ENCODE measurements at places on chromosomes 11 and 22. TPM values are rescaled to one million over a fixed set of nuclear protein-coding genes. Genes with fewer than 3 reads are reported as not detected.

DNA sequence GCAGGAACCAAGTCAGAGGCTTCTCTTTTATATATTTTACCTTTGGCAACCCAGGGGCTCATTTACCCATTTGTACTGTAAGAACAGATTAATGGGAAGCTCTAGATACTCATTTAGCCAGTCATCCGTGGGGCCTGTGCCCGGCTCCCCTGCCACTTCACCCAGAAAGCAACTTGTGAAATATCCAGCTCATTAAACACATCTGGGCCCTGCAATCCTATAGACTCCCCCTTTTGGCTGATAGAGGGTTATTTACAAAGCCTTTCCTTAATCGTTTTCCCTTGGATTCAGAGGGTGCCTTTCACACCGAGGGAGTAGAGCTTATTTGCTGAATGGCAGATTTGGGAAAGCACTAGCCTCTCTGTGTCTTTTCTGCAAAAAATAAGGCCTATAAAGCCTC, 118.7 kb upstream of the SORL1-AS1 start:
- no peak overlapping the region for H3K4me3 ChIP-seq
- peaks cover 87% of the 10 kb centered on the region for H3K36me3 ChIP-seq
- H3K27me3 ChIP-seq, result peaks cover 4% of the 10 kb centered on the region
- H3K4me1 ChIP-seq, result peaks cover 59% of the 10 kb centered on the region
- no peak for DNase-seq

DNA sequence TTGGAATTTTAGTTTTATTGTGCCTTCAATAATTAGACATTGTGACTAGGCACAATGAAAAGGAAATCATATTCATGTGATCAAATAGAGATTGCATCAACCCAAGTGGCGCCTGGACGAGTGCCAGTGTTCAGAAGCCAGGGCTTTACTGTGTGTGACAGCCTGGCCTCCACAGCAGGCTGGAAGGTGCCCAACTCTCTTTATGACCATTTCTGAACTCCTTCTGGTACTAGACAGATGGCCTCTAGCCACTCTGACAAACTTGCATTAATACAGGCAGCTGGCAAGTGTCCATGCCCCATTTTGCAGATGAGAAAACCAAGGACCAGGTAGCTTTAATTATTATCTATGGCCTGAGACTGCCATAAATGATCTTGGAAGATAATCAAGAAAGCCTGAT, 8.3 kb upstream of the POU2AF1 start:
- H3K36me3 ChIP-seq, result no peaks in the 10 kb centered on the region
- no peak overlapping the region for H3K4me3 ChIP-seq
- no peak overlapping the region for H3K27ac ChIP-seq
- peaks cover 56% of the 10 kb centered on the region for H3K4me1 ChIP-seq
- no peak for DNase-seq

GRCh38 chr11:133318221-133318620, 214.1 kb downstream of the OPCML start:
- H3K27me3 ChIP-seq, result no peaks in the 10 kb centered on the region
- H3K36me3 ChIP-seq, result no peaks in the 10 kb centered on the region
- no peak for DNase-seq
- H3K4me3 ChIP-seq, result no peak overlapping the region
- H3K27ac ChIP-seq, result no peak overlapping the region

DNA sequence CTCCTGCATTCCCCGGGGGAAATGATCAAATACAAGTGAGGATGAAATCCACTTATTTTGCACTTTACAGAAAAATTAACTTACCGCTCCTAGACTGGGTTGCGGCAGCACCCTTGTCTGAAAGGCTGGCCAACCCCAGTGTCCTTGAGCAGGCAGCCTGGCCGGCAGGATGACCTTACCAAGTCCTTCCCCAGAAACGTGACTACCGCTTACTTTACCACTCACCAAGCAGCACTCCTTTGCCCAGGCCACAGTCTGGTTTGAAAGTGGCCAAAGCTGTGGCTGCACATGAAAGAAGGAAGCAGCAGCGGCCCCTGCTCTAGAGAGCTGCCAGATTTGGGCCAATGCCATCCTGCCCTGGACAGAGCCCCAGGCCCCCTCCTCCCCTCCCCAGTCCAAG, 20.3 kb downstream of the MYH9 start:
- no peaks in the 10 kb centered on the region for H3K27me3 ChIP-seq
- peaks cover 97% of the 10 kb centered on the region for H3K4me1 ChIP-seq
- H3K27ac ChIP-seq, result peak overlapping the region; percentile 24

The LIN7C gene
- 23.5 TPM for total RNA-seq

The SLC22A12 gene
- not detected for total RNA-seq
